Urothelium cell line (cell line): ENCODE measurements at places on chromosomes 13 and 19.
A peak's percentile ranks its signal among the peaks of the same experiment; 100 is the strongest.

DNA sequence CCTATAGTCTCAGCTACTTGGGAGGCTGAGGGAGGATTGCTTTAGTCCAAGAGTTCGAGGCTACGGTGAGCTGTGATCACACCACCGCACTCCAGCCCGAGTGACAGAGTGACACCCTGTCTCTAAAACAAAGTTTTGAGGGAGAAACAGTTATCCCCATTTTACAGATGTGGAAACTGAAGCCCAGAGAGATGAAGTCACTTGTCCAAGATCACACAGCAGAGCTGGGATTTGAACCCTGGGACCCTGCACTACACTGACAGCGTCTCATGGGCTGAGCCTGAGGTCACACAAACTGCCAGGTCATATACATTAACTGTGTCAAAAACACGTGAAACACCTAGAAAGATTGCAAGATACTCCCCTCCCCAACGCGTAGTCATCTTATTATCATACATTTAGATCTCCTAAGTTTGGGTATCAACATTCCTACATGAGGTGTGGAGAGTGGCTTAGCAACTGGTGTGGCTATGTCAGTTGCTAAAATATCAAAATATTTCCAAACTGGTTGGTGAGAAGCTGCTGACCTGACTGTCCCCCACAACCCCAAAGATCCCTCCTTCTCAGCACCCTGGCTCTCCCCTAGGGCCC is 8.2 kb downstream of the FCGBP start:
- DNase-seq: no peak

- no peak for DNase-seq
Measured at GRCh38 chr13:108230377-108230776, 12.2 kb downstream of the ABHD13 start.

DNA sequence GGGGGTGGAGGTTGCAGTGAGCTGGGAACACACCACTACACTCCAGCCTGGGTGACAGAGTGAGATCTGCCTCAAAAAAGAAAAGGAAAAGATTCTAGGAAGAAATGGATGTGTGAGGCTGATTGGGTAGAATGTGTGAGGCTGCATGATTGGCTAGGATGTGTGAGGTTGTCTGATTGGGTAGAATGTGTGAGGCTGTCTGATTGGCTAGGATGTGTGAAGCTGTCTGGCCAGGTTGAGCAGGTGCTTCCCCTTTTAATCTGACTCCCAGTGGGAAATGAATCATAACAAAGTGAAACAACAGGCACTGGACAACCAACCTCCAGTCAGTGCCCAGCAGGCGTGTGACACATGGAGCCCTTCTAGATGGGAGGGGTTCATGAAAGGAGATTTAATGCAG is 14.7 kb downstream of the C13orf46 start:
- peak; percentile 67 for DNase-seq

DNA sequence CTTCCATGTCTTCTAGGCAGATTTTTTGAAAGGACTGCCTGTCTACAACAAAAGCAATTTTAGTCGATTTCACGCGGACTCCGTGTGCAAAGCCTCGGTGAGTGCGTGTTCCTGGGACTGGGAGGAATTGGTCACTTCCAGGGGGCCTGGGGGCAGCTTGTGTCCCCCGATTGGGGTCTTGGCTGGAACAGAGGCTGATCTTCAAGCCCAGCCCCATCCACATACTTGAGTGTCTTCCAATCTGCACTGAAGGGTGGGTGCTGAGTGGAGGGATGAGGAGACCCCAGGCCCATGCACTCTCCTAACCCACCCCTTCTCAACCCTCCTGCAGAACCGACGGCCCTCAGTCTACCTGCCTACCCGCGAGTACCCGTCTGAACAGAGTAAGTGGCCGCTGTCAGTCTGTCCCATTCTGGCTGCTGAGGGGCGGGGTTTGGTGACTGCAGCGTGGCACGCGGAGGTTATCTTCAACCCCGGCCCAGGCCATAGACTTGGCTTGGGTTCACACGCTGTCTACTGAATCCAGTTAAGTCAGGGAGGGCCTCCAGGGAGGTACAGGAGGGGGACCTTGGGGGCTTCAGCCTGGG is 4.7 kb downstream of the DDA1 start:
- no peak for DNase-seq

DNA sequence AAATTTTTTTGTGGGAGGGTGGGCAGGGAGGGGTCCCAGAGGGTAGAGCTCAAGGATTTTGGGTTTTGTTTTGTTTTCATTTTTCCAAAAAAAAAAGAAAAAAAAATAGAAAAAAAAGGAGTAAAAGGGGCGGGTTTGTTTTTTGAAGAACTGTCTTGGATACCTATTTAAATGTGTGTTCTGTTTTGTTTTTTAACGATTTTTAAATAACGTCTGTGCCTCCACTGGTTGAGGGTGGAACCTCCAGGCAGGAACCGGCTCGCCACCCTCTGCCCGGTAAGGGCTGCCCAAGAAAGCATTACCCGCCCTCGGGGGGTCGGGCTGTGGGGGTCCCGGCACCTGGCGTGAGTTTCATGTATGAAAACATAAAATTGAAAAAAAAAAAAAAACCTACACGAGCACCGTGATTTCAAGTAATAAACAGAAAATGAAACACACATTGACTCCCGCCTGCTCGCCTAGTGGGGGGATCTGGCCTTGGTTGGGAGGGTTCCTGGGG is 10.4 kb downstream of the MIDN start:
- no peak for DNase-seq

GRCh38 chr19:7888826-7889217 is 512 bp downstream of the LRRC8E start:
- DNase-seq: no peak

GRCh38 chr13:40986101-40986856 is 32.8 kb downstream of the ELF1 start:
- DNase-seq: no peak

DNA sequence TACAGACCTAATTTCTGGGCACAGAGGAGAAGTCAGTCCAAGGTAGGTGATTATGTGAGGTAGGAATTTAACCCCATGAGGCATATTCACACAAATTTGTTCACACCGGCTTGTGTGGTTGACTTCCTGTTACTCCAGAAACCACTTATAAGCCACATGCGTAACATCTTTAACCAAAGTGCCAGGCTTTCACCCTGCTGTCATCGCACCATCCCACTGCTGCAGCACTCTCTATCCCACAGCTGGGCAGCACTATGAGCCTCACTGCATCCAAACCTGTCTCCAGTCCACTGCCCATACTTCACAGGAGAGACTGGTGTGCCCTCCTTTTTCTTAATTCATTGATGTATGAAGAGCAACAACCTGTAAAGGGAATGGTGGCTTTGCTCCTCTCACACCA is 128.2 kb upstream of the ARGLU1 start:
- no peak for DNase-seq

- no peak for DNase-seq
Measured at GRCh38 chr13:28684257-28684656, 25.3 kb downstream of the POMP start.

GRCh38 chr13:80883545-80883944 is 542.6 kb upstream of the SPRY2 start:
- no peak for DNase-seq

- DNase-seq: no peak
Measured at GRCh38 chr13:104466016-104466415, 1399.8 kb upstream of the SLC10A2 start.

- no peak for DNase-seq
Measured at GRCh38 chr19:16104722-16105121, 7.0 kb upstream of the RAB8A start.

DNA sequence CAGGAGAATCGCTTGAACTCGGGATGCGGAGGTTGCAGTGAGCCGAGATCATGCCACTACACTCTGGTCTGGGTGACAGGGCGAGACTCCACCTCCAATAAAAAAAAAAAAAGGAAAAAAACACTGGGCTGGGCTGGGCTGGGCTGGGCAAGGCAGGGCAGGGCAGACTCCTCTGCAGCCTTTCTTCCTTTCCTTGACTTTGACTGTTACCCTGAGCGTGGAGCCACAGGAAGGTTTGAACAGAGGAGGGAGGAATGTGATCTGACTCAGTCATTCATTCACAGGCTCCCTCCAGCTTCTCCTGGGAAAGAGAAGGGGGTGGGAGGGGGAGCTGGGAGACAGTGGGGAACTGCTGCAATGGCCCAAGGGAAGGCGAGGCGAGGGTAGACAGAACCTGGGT is 2.7 kb upstream of the ACTN4 start:
- DNase-seq: no peak

DNA sequence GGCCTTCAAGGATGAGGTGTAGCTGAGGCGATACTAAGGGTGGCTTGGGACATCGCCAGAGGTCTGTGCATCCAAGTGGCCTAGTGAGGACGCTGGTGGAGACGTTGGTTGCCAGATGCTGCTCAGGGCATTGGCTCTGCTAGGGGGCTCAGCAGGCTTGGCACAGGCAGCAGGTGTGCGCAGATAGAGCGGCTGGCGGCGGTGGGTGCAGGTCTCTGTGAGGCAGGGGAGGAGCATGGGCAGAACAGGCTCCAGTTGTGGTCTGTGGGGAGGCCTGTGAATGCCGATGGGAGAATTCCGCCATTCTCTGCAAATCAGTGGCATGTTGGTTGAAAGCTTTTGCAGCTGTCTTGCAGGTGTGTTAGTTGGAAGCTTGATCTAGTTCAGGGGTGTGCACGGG is 21.2 kb downstream of the PRAM1 start:
- no peak for DNase-seq

DNA sequence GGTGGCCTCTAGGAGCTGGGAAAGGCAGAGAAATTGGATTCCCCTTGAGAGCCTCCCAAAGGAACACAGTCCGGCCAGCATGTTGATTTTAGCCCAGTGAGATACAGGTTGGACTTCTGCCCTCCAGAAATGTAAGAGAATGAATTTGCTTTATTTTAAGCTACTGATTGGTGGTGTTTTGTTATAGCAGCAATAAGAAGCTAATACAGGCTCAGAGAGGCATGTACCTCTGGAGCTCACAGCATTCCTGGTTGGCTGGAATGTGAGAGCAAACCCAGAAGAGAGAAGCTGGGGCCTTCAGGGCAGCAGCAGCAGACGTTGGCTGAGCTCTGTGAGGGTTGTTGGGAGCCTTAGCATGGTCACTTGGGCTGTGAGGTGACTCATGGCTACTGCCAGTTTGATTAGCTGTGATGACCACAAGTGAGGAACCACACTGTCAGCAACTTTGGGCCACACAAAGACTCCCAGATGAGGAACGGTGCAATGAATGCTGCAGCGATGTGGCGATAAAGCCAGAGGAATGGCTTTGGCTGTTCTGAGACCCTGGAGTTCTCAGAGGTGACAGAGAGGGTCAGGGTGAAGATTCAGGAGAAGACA is 80.1 kb downstream of the CYSLTR2 start:
- DNase-seq: no peak

DNA sequence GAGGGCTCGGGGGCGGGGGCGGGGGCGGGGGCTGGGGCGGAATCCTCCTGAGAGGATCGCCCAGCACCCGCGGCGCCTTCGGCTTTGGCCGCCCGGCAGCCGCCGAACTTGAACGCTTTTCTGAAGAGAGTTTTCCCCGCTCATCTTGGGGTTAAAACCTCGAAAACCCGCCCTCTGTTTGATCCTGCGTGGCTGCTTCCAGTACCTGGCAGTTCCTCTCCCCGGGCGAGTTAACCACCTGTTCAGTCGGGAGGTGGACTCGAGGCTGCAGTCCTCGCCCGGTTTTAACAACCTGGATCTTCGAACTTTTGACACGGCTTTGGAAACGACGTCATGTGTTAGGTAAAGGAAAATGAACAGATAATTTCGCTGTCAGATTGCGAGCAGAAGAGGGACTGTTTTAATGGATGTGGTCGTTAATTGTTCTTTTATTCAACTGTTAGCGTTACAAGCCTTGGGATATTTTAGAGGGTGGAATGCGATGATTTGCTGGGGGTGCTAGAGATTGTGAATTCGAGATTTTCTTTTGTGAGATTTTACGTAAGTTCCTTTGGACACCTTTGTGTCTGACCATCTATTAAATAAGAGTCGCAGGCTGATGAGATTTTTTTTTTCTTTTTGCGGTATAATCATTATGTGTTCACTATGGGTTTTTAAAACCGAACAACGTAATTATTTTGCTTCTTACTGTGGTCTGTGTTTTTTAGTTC is 1.0 kb downstream of the FNDC3A start:
- DNase-seq: no peak
